ENCODE measurements at places on chromosomes 4 and X.
A peak's percentile ranks its signal among the peaks of the same experiment; 100 is the strongest.

GRCh38 chrX:155027509-155028066 is 944 bp downstream of the FUNDC2 start:
- no peak for DNase-seq

- DNase-seq, result peak; percentile 4
These were observed 3.5 kb downstream of the AP1AR start for GRCh38 chr4:112234952-112235609.

GRCh38 chr4:64613046-64613445 is 203.8 kb upstream of the TECRL start:
- no peak for DNase-seq

GRCh38 chr4:15779809-15780208 is 1.7 kb downstream of the CD38 start:
- no peak for DNase-seq

GRCh38 chr4:76622126-76622525 is 187.1 kb downstream of the SHROOM3 start:
- no peak for DNase-seq

DNA sequence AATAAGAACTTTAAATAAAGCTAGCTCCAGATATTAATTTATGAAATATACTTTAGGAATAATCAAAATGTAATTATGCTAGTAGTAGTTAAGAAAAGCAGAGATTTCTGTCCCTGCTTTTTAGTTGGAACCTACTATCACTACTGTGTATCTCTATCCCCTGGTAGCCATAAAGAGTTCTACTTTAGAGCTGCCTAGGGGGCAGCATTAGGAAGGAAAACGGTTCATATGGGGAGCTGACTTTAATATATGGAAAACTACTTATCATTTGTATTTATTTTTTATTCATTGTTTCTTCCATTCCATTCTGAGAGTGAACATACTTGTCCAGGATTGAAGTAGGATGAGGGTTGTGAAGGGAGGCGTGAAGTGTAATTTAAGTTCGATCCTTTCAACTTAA is 40.9 kb downstream of the CPEB2 start:
- no peak for DNase-seq

DNA sequence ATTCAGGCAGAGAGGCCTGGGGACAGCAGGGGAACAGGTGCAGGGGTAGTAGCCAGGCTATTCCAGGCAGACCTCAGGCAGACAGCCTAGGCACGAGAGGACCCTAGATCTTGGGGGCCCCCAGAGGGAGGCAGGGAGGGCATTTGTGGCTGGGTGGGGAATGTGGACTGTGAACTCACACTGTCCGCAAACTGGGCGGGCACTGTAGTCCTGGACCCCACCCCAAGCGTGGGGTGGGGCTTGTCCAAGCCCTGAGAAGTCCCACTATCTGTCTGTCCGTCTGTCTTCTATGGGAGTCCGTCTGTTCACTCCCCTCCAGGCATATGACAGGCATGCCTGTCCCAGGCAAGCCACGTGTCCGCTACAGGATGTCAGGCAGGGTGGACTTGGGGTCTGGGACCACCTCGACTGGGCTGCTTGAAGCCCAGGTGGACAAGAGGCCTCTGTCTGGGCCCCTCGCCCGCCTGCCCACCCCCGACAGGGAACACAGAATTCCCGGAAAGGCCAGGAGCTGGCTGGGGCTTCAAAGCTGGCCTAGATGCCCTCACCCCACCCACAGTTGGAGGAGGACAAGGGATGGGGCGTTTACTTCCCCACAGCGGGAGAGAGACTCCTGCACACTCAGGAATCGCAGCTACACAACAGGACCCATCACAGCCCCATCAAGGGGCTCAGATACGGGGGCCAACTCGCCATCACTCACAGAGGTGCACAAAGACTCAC is at the start of gene SLC38A5:
TSS of gene SLC38A5 (minus strand) at position 151 of the 723 bp plus-strand sequence. CDS start 2,336 bp downstream, outside the sequence.
- DNase-seq, result no peak

- no peak for DNase-seq
These were observed 614.8 kb upstream of the DIPK2B start for GRCh38 chrX:45815441-45815840.

DNA sequence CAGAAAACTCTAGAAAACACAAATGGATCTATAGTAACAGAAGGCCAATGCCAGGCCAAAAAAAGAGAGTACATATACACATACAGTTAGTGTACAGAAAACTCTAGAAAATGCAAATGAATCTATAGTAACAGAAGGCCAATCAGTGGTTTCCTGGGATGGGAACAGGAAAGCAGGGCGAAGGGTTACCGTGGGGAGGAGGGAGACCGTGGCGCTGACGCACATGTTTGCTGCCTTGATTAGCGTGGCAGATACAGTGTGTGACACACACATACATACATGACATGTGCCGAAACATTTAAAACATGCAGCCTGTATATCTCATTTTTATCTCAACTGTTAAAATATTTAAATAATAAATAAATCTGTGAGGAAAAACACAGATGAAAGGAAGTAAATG is 14.7 kb downstream of the GAK start:
- DNase-seq, result no peak

GRCh38 chr4:186839122-186840037 is 115.7 kb upstream of the FAT1 start:
- DNase-seq, result no peak

- no peak for DNase-seq
These were observed 842.6 kb downstream of the TECRL start for GRCh38 chr4:63566658-63567057.

- no peak for DNase-seq
These were observed 1148.8 kb downstream of the RAPGEF2 start for GRCh38 chr4:160251522-160252170.

DNA sequence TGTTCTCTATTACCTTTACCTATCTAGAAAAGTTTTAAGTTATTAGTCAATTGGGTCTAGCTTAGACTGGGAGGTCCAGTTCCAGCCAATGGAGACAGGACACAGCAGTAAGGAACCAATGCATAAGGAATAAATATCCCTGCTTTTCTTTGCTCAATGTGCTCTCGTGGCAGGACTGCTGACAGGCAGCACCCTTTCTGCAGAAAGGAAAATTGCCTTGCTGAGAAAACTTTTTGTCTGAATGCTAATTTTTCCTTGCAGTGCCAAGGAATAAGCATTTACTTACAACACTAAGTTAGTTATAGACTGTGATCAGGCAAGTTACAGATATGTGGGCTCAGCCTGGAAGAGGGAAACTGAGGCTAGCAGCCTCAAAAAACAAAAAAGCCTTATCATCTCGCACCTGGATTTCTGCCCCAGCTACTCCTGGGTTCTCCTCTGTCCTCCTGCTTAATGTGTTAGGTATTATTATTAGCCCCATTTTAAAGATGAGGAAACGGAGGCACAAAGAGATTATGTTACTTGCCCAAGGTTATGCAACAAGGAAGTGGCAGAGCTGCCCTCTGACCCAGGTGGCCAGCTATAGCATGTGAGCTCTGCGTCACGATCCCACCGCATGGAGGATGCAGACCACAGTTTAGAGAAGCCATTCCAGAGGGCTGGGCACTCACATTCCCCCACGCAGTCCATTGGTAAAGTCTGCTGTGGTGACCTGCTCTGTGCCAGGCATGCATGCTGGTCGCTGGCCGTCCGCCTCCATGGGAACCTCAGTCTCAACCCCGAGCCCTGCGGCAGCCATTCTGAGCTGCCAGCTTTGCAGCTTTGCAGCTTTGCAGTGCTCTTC is 40.5 kb upstream of the C4orf50 start:
- no peak for DNase-seq
